ENCODE measurements at places on chromosomes 5 and 9.

- no peak for DNase-seq
Observed at GRCh38 chr9:78438780-78439179, 141.9 kb downstream of the PSAT1 start.

- no peak for DNase-seq
Observed at GRCh38 chr9:100590481-100590880, 12.6 kb downstream of the CAVIN4 start.

DNA sequence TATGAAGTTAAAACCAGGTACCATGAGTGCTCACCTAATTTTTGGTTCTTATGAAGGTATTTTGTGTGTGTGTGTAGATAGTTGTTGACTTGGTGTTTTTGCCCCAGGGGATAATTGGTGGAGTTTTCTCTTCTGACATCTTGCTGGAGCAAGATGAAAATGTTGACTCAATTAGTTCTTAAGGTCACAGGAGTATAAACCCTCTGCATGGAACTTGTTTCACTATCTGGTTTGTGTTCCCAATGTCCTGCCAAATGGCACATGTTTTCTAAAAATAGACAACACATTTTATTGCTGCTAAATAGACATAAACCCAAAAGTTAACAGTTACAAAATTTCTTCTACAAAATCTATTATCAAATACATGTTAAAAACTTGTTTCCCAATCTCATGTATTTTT is 180.9 kb downstream of the FAM170A start:
- no peak for DNase-seq

DNA sequence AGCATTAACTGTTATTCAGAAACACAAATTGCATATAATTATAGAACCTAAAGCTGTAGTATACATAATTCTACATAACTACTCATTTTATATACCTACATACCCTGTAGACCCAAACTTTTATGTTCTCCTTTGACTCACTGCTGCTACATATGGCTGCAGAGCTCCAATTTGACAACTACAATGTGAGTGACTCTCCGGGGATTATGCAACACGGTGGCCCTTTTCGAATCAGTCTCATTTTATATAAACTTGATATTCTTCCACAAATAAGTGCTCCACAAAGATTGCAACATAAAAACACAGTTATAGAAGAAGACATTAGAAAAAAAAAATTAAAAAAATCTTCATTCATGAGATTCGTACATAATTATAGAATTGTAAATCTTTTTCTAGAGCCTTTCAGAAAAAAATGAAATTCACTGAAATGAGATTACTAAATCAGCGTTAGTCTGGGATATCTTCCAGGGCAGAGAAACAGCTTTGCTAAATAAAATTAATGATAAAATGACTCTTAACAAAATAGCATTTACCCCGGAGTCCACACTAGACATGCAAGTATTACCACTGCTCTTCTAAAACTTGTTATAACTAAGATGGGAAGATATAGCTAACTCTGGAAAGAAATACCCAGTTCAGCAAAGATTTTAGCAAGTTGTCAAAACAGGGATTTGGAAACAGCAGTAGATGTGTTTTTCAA is 52.6 kb downstream of the SRFBP1 start:
- DNase-seq, result no peak

- no peak for DNase-seq
Observed at GRCh38 chr5:76617675-76618074, 5.5 kb downstream of the F2RL2 start.

DNA sequence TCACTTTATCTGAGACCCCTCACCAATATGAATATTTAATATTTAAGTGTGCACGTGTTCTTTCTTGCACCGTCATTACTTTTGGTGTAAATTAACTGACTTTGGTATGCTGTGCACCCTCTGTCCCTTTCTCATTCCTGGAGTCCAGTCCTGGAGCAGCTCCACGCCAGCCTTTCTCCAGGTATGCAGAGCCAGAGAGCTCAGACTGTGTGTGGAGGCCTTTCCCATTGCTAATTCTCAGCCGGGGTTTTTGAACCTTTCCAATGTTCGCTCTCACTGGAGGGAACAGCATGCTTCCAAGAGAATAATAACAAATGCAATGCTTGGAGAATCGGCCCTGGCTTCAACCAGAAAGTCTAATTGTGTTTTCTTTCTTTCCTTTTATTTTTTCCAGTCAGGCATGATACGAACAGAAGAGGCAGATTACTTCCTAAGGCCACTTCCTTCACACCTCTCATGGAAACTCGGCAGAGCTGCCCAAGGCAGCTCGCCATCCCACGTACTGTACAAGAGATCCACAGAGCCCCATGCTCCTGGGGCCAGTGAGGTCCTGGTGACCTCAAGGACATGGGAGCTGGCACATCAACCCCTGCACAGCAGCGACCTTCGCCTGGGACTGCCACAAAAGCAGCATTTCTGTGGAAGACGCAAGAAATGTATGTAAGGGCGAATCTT is 41.7 kb downstream of the ADAMTS16 start:
- no peak for DNase-seq

GRCh38 chr9:80775530-80775929 is 913.8 kb downstream of the TLE1 start:
- no peak for DNase-seq

- no peak for DNase-seq
Observed at GRCh38 chr9:137781906-137782585, 95.5 kb upstream of the CACNA1B start.

DNA sequence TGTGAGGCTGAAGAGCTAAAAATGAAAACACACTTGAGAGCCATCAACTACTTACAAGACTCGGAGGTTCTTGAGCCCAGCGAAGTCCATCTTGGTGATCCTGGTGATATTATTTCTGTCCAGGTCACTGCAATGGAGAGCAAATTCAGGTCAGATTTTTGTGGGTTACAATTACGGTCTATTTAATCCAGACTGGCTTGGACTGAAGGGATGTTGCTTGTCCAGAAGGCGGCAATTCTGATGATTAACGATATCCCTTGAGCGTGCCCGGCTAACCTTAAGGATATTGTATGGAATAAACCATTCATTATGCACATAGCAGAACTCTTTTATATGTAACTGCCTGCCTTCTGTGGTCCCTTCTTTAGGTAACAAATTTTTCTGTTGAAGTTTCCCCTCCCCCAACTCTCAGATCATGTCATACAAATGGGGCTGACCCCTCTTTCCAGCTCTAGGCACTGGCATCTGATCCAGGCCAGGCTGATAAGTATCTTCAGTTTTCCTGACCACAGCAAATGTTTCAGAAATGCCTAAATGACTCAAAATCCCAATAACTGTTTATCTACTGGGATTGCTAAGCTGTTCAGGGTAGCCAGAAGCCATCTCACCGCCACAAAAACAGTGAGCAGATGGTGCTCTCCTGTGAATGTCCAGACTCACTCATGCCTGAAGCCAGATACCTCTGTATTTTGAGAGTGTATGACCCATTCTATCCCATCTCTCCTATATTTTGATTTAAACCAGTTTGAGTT is 49.4 kb downstream of the SLIT3 start:
- no peak for DNase-seq

GRCh38 chr5:68249520-68249919 is 34.0 kb downstream of the PIK3R1 start:
- no peak for DNase-seq

DNA sequence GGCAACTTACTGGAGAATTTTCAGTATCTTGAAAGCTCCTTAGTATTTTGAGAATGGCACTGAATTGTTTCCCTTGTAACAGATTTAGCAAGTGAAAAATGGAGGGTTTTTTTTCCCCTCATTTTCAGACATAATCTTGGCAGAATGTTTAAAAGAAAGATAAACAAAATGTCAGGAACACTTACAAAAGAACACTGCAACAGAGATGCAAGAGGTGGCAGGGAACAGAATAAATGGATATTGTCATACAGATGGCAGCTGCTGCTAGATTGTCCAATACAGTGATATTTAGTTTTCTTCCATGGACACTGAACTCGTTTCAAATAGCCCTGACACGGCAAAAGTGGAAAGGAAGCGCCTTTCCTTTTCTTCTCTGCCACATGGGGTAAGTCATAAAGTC is 76.9 kb upstream of the ZNF608 start:
- DNase-seq, result no peak

- DNase-seq, result no peak
Observed at GRCh38 chr9:93308158-93308602, 124.2 kb downstream of the WNK2 start.

GRCh38 chr9:113636165-113636564 is 172.6 kb downstream of the RGS3 start:
- no peak for DNase-seq

DNA sequence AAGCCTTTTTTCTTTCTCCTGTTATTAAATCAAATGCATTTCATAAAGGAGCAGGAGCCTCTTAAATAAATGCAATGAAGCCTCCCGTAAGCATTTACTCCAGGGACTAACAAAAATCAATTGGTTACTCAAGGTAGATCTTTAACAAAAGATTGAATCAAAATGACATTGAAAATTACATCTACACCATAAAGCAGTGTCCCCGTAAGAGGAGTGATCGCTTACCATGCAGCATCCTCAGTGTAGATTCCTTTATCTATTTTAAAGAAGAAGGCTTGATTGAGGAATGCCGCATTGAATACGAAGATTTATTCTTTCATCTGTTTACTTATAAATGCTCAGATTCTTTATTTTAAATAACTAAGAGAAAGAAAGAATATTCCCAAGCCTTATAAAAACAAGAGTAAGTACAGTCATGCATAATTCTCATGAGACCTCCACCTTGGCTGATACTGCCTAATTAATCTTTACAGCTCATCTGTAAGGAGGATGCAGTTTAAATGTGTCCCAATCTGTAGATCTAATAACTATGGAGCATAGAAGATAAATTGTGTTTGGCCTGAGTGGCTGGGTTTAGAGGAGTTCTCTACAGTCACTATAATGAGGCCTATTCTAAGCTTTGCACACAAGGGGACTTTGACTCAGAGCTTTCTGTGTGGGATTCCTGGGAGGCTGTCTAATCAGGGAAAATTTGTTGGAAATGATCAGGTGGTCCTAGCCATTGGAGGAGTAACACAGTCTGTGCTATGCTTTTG is 55.1 kb downstream of the PLPPR1 start:
- no peak for DNase-seq

DNA sequence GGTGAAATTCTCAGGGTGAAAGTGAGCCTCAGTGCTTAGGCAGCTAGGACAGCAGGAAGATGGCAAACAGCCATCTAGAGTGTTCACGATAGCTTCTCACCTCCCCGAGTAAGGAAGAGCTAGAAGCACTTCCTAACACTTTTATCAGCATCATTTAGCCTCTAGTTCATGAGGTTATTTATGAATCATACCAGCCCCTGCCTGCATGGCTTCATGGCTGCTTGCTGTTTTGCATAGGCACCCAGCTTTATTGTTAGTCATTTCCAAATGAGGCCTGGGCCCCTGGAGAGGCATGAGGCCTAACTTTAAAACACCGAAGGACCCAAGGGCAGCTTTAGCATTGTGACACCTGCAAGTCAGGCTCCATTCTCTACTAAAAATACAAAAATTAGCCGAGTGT is 134.9 kb upstream of the PANK3 start:
- DNase-seq, result no peak

DNA sequence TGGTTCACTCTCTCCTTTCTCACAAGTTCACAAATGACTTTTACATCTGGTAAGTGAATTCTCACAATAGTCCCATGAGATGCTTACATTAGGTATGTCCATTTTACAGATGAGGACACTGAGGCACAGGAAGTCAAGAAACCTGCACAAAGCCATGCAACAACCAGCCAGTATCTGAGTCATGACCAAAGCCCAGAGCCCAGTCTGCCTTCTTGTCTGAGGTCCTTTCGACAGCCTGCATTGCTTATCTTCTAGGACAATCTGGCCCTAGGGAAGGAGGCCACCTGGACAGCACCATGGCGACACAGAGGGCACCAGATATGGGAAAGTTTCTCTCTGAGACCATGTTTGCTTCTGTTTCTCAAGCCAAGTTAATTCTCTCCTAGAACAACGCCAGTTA is 197.1 kb downstream of the NSG2 start:
- DNase-seq, result no peak

DNA sequence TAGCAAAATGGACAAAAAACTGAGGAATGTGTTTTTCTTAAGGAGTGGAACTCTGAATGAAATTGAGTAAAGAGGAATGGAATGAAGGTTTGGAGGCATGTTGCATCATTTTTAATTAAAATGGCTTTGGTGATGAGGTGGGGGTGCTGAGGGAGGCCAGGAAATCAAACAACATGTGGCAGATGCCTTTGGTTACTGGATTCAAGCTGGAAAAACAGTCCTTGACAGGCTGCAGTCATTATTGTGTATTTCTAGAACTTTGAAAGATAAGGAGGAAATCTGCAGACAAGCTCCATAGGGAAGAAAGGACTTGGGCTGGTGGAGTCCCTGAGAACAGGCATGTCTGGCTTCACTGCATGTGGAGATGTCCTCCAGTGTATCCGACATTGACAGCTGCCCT is 203.5 kb upstream of the HAPLN1 start:
- DNase-seq, result no peak

GRCh38 chr9:118455788-118456187 is 751.6 kb downstream of the TLR4 start:
- DNase-seq, result no peak

- no peak for DNase-seq
Observed at GRCh38 chr5:123455095-123455494, 31.9 kb upstream of the CEP120 start.

GRCh38 chr9:93262537-93263310 is 78.8 kb downstream of the WNK2 start:
- peak; percentile 17 for DNase-seq

- no peak for DNase-seq
Observed at GRCh38 chr5:15596936-15597335, 97.0 kb downstream of the FBXL7 start.

DNA sequence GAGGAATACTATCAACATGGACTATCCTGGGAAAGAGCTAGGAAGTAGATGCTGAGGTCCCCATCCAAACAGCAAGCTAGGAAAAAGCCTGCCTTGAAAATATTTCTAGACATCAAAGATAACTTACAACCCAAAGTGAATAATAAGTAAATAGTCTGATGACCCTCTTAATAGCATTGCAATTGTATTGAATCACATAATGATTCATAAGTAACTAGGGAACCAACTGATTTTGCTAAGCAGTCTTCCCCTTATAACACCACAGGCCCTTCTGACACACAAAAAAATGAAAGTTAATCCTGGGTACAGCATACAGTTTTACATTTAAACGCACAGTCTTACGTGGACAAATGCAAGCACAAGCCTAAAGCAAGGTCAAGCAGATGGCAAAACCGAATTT is 199.3 kb downstream of the RFK start:
- no peak for DNase-seq

DNA sequence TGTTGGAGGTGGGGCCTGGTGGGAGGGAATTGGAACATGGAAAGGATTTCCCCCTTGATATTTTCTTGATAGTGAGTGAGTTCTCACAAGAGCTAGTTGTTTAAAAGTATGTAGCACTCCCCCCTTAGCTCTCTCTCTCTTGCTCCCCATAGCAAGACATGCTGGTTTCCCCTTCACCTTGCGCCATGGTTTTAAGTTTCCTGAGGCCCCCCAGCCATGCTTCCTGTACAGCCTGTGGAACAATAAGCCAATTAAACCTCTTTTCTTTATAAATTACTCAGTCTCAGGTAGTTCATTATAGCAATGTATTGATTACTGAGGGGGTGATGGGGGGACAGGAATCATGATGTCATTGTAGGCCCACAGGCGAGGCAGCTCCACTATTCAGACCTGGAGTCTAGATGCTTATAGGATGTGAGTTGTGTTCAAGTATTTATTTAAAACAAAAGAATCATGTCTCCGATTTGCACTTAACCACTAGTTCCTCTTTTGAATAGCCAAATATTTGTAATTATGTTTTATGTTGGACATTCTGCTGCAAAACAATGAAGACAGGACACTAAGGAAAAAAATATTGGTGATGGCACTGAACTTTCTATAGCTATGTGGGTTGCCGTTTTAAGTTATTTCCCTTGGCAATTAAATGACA is 156.6 kb downstream of the TMEM38B start:
- DNase-seq, result no peak

GRCh38 chr5:14190194-14191164 is 47.3 kb downstream of the TRIO start:
- no peak for DNase-seq
